HCEC 1CT (cell line): ENCODE measurements at places on chromosomes 2 and 18.

- DNase-seq = peak; percentile 50
These were observed 67.0 kb downstream of the ZEB2 start for GRCh38 chr2:144452989-144453336.

GRCh38 chr2:237304763-237305514 is 109.0 kb downstream of the COL6A3 start:
- peak; percentile 95 for DNase-seq

GRCh38 chr2:158810731-158811460 is 15.8 kb downstream of the DAPL1 start:
- DNase-seq = no peak

- DNase-seq = no peak
These were observed 26.3 kb downstream of the RHOB start for GRCh38 chr2:20473128-20473527.

DNA sequence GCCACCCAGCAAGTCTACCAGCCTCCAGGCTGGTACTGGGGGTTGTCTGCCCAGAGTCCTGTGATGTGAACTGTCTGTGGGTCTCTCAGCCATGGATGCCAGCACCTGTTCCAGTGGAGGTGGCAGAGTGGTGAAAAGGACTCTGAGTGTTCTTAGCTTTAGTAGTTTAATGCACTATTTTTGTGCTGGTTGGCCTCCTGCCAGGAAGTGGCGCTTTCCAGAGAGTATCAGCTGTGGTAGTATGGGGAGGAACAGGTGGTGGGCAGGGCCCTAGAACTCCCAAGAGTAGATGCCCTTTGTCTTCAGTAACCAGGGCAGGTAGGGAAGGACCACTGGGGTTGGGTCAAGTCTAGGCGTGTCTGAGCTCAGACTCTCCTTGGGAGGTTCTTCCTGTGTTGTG is 356.7 kb downstream of the STK39 start:
- DNase-seq = no peak

GRCh38 chr2:437756-438393 is 150.0 kb upstream of the ALKAL2 start:
- no peak for DNase-seq

GRCh38 chr2:205656941-205657340 is 25.4 kb upstream of the NRP2 start:
- no peak for DNase-seq

GRCh38 chr2:164562666-164563065 is 58.6 kb downstream of the GRB14 start:
- no peak for DNase-seq

- DNase-seq = no peak
These were observed 9.6 kb upstream of the KCNG2 start for GRCh38 chr18:79787865-79788733.

- DNase-seq = no peak
These were observed 46.6 kb downstream of the BCL2L11 start for GRCh38 chr2:111167076-111167862.

- DNase-seq = peak; percentile 75
These were observed 38.1 kb downstream of the NUP35 start for GRCh38 chr2:183162362-183162761.

GRCh38 chr2:117760916-117761315 is 53.6 kb upstream of the DDX18 start:
- DNase-seq = no peak
